ENCODE measurements at places on chromosomes 4 and X.

DNA sequence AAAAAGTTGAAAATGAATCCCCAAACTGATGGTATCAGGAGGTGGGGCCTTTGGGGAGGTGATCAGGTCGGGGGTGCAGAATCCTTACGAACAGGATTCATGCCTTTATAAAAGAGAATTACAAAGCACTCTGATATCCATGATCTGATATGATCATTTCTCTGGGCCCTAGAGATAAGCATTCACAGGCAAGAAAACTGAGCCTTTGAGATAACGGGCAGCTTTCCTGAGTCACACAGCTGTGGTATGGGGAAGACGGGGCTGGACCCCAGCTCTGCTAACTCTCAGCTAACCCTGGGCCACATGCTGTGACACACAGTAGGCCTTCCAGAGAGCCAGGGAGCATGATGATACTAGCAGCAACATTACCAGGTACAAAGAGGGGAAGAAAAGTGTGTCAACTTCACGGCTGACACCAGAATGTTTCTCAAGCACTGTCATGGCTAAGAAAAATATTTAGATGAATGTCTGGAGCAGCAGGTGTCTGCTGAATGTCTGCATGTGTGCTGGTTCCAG lies 85.1 kb downstream of the SLC2A9 start:
- DNase-seq: no peak

- DNase-seq: no peak
These were observed 24.4 kb upstream of the LAMTOR3 start for GRCh38 chr4:99918656-99919055.

DNA sequence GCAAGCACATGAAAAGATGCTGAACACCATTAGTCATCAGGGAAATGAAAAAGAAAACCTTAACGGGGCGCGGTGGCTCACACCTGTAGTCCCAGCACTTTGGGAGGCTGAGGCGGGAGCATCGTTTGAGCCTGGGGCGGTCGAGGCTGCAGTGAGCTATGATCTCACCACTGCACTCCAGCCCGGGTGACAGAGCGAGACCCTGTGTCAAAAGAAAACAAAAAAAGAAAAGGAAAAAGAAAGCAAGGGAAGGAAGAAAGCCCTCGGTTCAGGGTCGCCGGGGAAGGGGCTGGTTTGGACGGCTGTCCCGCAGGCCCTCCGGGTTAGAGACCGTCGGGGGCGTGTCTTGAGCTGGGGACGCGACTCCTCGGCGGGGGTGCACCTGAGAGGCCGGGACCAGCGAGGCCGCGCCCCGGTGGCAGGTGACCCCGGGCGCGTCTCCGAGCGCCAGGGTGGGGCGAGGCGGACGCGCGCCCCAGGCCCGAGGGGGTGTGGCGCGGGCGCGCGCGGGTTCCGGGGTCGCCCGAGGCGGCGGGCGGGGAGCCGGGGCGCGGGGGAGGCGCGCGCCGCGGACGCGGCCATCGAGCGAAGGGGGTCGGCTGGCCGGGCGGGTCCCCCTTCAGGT lies 478 bp upstream of the PLXNA3 start:
- peak; percentile 55 for DNase-seq

DNA sequence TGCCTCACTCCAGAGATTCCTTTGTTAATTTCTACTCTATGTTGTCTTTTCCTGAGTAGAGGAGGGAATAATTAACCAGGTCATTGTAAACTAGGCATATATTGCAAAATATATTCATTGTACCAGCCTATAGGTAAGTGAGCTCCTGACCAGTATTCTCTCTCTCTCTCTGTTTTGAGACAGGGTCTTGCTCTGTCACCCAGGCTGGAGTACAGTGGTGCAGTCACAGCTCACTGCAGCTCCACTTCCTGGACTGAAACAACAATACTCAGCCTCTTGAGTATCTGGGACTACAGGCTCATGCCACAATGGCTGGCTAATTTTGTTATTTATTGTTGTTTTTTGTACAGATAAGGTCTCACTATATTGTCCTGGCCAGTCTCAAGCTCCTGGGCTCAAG lies 198.3 kb downstream of the ARAP2 start:
- no peak for DNase-seq
